ENCODE measurements at places on chromosomes 6 and 20. TPM values are rescaled to one million over a fixed set of nuclear protein-coding genes. Genes with fewer than 3 reads are reported as not detected.

Gene PSMF1
- polyA plus RNA-seq: 103 TPM

DNA sequence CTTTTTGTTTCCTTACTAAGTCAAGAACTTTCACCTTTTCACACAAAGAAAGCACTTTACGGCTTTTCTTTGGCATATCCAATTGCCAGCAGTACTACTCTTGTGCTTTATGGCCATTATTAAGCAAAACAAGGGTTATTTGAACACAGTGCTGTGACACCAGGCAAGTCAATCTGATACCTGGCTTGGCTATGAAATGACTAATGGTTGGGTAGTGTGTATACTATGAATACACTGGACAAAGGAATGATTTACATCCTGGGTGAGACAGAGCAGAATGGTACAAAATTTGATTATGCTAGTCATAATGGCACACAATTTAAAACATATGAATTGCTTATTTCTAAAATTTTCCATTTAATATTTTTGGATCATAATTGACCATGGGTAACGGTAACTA is 22.1 kb upstream of the ADGRF1 start:
- no peak for DNase-seq
- H3K36me3 ChIP-seq: no peaks in the 10 kb centered on the region

Gene OR2H1
- polyA plus RNA-seq: not detected

DNA sequence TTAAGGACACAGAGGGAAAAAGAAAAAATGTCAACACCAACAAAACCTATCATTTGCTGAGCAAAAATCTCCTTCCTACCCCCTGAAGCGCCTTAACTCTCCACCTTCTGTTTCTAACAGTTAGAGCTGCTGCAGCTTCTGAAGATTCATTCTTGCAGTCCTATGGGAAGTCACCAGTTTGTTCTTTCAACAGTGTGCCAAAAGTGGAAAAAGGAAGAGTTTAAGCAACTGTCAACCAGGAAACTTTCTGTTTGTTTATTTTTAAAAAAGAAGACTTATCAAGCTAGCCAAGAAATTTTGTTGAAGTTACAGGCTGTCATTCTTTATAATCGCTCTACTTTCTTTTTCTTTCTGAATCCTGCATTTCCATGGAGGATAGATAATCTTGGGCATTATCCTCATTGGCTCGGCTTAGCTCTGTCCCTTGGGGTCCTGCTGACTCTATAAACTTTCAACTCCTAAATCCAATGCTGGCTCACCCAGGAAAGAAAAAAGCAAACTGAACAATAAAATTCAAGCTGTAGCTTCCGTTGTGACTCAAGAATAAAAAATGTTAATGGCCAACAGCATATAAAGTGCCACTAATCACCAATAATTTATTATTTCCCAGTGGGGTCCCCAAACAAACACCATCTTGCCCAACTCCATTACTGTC is 172.8 kb upstream of the CITED2 start:
- peak overlapping the region; percentile 27 for H3K27ac ChIP-seq
- H3K4me1 ChIP-seq: peaks cover 14% of the 10 kb centered on the region
- no peaks in the 10 kb centered on the region for H3K36me3 ChIP-seq
- H3K27me3 ChIP-seq: no peaks in the 10 kb centered on the region
- DNase-seq: no peak

DNA sequence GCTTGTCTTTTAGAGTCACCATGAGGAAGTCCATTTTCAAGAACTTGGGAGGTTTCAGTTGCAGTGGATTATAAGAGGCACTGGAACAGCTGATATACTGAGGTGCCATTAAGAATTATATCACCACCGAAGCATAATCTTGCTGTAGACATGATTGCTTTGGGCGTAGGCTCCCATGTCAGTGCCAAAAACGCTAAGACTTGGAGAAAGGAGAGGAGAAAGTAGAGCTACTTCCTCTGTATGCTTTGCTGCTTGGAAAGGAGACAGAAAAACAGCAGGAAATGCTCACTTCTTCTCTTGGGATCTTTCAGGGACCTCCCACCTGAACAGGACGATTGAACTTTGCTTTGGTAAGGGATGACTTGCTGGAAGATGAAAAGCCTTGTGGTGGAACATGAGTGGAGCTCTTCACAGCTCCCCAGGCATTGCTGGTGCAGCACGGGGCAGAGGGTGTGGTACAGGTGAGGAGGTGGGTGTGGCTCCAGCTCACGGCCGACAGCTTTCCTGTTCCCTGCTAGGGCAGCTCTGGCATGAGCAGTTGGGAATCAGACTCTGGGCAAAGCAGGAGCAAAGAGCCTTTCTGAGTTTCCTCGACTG is 190.4 kb upstream of the JAG1 start:
- H3K4me1 ChIP-seq: peaks cover 12% of the 10 kb centered on the region
- no peak overlapping the region for H3K27ac ChIP-seq
- no peak overlapping the region for H3K4me3 ChIP-seq
- H3K36me3 ChIP-seq: no peaks in the 10 kb centered on the region
- H3K27me3 ChIP-seq: no peaks in the 10 kb centered on the region
- DNase-seq: no peak

GRCh38 chr6:44012078-44012493 is 115.2 kb downstream of the MRPL14 start:
- no peak overlapping the region for H3K4me3 ChIP-seq
- DNase-seq: peak; percentile 97
- no peaks in the 10 kb centered on the region for H3K36me3 ChIP-seq
- H3K4me1 ChIP-seq: peaks cover 22% of the 10 kb centered on the region

DNA sequence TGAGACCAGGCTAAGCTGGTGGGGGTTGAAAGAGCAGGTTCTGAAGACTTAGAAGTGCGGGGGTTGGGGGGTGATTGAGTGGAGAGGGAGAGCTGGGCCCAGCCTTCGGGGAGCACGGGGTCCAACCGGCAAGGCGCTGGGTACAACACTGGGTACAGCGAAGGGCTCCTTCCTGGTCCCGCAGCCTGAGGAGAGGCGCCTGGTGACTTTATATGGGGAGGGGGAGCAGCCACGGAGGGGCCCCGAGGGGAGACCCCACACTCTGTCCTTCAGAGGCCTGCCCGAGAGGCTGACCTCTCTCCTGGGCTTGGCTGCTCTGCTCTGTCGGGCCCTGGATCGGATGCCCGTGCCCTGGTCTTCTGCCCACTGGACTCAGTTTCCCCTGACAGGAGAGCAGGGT is 10.4 kb upstream of the NTSR1 start:
- no peak overlapping the region for H3K27ac ChIP-seq
- no peak for DNase-seq
- H3K36me3 ChIP-seq: no peaks in the 10 kb centered on the region
- H3K27me3 ChIP-seq: no peaks in the 10 kb centered on the region
- H3K4me3 ChIP-seq: no peak overlapping the region
- peaks cover 38% of the 10 kb centered on the region for H3K4me1 ChIP-seq

DNA sequence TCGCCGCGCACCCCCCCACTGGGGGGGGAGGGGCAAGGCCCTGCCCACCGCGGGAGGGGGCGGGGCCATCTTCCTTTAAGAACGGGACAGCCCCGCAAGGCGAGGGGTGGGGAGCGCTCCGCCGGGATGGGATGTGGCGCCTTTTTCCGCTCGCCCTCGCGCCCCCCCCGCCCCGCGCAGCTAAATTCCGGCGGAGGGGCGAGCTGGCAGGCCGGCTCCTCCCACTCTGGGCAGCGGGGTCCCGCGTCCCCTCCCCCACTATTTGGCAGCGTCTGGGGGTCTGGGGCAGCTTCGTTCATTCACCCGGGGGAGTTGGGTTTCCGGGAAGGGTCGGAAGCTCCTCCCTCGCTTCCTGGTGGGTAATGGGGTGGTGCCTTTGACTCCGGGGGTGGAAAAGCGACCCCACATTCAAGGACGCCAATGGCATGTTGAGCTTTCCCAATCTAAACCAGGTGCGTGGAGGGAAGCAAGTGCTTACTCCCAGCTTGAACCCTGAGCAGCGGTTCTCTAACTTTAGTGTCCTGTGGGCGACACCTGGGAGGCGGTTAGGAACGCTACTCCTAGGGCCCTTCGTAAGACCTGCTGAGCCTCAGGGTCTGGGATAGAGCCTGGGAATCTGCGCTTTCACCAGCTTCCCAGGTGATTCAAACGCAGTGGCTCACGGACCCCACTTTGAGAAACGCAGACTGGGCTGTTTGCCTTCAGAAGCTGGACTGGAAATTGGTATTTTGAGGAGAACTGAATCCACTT is 927 bp downstream of the ASXL1 start:
- no peaks in the 10 kb centered on the region for H3K36me3 ChIP-seq
- H3K27ac ChIP-seq: peak overlapping the region; percentile 91
- peaks cover 41% of the 10 kb centered on the region for H3K4me1 ChIP-seq
- peak overlapping the region; percentile 74 for H3K4me3 ChIP-seq
- no peaks in the 10 kb centered on the region for H3K27me3 ChIP-seq

DNA sequence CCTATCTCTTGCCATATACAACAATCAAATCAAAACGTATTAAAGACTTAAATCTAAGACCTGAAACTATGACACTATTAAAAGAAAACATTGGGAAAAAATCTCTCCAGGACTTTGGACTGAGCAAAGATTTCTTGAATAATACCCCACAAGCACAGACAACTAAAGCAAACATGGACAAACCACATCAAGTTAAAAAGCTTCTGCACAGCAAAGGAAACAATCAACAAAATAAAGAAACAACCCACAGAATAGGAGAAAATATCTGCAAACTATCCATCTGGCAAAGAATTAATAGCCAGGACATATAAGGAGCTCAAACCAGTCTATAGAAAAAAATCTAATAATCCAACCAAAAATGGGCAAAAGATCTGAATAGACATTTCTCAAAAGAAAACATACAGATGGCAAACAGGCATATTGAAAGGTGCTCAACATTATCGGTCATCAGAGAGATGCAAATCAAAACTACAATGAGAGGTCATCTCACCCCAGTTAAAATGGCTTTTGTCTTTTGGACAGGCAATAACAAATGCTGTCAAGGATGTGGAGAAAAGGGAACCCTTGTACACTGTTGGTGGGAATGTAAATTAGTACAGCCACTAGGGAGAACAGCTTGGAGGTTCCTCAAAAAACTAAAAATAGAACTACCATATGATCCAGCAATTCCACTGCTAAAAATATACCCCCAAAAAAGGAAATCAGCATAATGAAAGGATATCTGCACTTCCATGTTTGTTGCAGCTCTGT is 76.2 kb downstream of the SNX5 start:
- DNase-seq: no peak
- H3K36me3 ChIP-seq: no peaks in the 10 kb centered on the region
- peaks cover 15% of the 10 kb centered on the region for H3K27me3 ChIP-seq
- H3K4me1 ChIP-seq: peaks cover 18% of the 10 kb centered on the region
- no peak overlapping the region for H3K4me3 ChIP-seq
- H3K27ac ChIP-seq: no peak overlapping the region

DNA sequence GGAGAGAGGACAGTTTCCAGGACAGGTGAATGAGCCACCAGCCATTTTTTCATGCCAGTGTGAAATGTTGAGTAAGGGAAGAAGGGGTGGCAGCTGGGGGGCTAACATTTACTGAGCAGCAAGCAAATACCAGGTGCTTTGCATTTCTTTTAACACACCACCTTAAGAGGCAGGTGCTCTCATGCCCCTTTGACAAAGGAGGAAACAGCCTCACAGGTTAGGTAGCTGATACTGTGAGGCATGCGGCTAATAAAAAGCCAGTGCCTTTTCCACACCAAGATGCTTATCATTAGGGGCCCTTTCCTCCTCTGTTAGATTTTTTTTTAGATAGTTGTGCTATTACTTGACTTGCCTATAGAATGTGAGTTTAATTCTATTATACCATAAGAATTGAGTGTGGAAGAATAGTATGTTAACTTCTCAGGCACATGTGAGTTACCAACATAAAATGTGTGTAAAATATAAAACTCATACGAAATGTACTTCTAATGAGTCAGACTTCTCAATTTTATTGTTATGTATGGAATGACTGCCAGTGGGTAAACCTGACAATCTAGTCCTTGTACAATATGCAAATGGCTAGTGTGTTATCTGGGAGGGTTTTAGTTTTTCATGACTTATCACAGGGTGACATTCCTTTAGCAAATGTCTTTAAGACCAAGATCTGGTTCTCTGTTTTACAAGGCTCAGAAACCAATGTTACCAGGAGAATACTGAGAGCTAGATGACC is 260.0 kb downstream of the TMEM242 start:
- H3K27me3 ChIP-seq: no peaks in the 10 kb centered on the region
- H3K36me3 ChIP-seq: no peaks in the 10 kb centered on the region
- H3K4me3 ChIP-seq: no peak overlapping the region
- no peak for DNase-seq
- H3K27ac ChIP-seq: no peak overlapping the region

Gene OTOR
- not detected for polyA plus RNA-seq

GRCh38 chr6:132007474-132008190 is 56.5 kb upstream of the CCN2 start:
- no peaks in the 10 kb centered on the region for H3K27me3 ChIP-seq
- H3K4me1 ChIP-seq: no peaks in the 10 kb centered on the region
- no peaks in the 10 kb centered on the region for H3K36me3 ChIP-seq
- no peak for DNase-seq
- no peak overlapping the region for H3K27ac ChIP-seq
- H3K4me3 ChIP-seq: no peak overlapping the region

GRCh38 chr6:136625293-136625692 is 75.1 kb upstream of the MAP7 start:
- peaks cover 65% of the 10 kb centered on the region for H3K36me3 ChIP-seq
- H3K4me1 ChIP-seq: no peaks in the 10 kb centered on the region
- H3K27me3 ChIP-seq: no peaks in the 10 kb centered on the region
- no peak overlapping the region for H3K4me3 ChIP-seq

Gene PAK5
- polyA plus RNA-seq: not detected

Gene SASH1
- 4.7 TPM for polyA plus RNA-seq

GRCh38 chr20:34562641-34563040 is 4.1 kb downstream of the MAP1LC3A start:
- H3K4me1 ChIP-seq: peaks cover 6% of the 10 kb centered on the region
- peak overlapping the region; percentile 3 for H3K27ac ChIP-seq
- no peaks in the 10 kb centered on the region for H3K27me3 ChIP-seq
- no peak for DNase-seq

DNA sequence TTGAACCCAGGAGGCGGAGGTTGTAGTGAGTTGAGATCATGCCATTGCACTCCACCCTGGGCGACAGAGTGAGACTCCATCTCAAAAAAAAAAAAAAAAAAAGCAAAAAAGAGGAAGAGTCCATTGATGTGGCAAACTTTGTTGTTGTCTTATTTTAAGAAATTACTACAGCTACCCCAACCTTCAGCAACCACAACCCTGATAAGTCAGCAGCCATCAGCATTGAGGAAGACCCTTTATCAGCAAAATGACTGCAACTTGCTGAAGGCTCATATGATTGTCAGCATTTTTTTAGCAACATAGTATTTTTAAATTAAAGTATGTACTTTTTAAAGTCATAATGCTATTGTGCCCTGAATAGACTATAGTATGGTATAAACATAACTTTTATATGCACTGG is 48.8 kb downstream of the ZFP64 start:
- DNase-seq: no peak
- no peaks in the 10 kb centered on the region for H3K36me3 ChIP-seq
- no peak overlapping the region for H3K4me3 ChIP-seq
- no peaks in the 10 kb centered on the region for H3K4me1 ChIP-seq
- H3K27ac ChIP-seq: no peak overlapping the region
- no peaks in the 10 kb centered on the region for H3K27me3 ChIP-seq

Gene FAXC
- not detected for polyA plus RNA-seq

Gene PPP1R10
- polyA plus RNA-seq: 16.9 TPM

DNA sequence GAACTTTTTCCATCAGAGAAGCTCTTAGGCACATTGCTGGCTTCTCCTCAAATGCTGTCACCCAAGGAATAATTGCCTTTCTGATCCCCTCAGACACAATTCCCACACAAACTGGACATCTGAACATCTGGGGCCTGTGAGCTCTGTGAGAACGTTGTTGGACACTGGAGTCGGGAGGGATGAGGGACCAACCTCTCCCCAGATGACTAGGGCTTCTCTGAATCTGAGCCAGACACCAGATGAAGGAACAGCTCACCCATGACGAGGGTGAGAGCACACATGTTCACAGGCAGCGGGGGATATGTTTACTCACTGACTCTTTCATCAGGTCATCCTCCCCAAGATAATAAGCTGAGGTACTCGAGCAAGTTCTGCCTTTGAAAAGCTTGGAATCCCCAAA is 283.9 kb upstream of the SUPT3H start:
- no peaks in the 10 kb centered on the region for H3K36me3 ChIP-seq
- no peak for DNase-seq
- no peak overlapping the region for H3K27ac ChIP-seq
- peaks cover 12% of the 10 kb centered on the region for H3K27me3 ChIP-seq

Gene OR14J1
- not detected for polyA plus RNA-seq
